Stimulated activated CD4-positive, alpha-beta T cell treated with anti-CD3 and anti-CD28 coated beads, Interleukin-1b, Interleukin-23, amount 100 ng/mL, for 48 hours (primary cell): ENCODE measurements at places on chromosomes 2 and 18.

DNA sequence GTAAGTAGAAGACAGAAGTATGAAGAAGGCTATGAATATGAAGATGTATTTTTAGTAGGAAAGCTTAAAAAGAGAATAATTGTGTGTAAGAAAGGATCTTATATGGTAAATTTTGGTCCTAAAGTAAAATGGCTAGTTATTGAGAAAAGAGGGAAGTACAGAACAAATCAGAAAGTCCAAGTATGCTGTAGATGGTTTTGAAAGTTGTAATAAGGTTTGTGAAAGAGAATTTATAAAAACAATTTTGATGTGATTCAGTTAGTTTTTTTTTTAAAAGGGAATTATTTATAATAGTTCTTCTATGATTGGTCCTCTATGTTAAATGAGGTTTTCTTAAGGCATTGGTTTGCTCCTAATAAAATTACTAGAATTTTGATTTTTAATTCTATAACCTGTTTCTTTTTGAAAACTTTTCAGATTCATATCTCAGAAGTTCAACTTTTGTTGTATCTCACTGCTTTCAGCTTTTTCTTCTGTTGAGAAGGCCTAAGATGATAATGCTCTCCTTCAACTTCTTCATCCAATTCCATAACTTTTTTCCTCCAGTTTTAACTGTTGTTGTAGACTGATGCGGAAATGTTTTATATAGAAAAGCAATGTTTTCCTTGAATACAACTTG lies 322.7 kb downstream of the NOL4 start:
- no peak for DNase-seq

GRCh38 chr2:156322051-156322685 lies 10.4 kb downstream of the NR4A2 start:
- DNase-seq = no peak

DNA sequence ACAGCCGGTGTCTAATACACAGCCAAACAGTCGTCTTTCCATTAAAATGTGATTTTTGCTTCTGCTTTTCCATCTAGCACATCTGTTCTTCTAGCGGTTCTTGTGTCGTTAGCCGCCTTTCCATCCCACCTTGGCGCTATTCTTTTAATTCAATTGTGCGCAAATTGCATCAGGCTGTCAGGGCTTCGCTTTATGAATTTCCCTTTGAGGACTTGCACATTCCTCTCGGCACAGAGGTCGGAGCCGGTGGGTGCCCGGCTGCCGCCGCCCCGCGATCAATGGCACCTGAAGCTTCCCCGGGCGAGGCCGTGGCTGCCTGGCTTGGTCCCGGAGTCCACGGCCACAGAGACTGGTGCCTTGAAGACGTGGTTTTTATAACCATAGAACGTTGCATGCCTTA lies 33.9 kb upstream of the TSPYL6 start:
- no peak for DNase-seq

GRCh38 chr2:206799083-206799482 lies 33.7 kb downstream of the FASTKD2 start:
- DNase-seq = peak; percentile 20

DNA sequence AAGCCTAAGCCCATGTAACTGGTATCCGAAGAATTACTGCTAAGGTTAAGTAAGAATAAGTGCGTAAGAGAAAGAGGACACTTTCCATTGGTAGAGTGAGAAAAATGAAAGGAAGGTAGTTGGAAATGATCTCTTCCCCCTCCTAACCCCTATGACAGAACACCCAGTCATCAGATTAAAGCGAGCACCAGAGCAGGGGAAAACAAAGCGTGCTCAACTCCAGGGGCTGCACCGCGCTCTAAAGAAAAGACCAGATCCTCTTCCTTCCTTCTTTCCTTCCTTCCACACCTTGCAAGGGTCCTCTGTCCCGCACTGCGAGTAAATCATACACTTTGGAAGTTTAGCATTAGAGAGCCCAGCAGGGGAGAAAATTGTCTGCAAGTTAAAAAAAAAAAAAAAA lies 971 bp upstream of the CDH7 start:
- no peak for DNase-seq

- DNase-seq = no peak
Observed at GRCh38 chr2:137167651-137168050, 402.3 kb downstream of the THSD7B start.

DNA sequence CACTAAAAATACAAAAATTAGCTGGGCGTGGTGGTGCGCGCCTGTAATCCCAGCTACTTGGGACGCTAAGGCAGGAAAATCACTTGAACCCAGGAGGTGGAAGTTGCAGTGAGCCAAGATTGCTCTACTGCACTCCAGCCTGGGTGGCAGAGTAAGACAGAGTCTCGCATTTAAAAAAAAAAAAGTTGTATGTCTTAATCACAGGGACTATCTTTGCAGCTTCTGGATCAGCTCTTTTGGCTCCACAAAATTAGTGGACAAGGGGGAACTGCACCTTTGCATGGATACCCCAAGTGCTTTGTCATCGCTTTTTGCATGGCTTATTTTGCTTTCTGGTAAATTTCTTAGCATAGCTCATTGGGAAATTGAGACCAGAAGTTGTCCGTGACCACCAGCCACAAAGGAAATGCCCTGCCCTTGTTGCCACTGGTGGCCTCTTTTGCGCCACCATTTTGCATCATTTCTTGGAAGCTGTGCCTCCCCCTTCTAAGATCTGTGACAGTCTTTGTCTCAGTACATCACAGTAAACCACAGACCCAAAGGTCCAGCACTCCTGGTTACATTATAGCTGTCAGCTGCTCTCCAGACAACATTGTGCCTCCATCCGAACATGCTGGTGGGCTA lies 43.9 kb upstream of the PCBP1 start:
- peak; percentile 6 for DNase-seq

GRCh38 chr2:181857483-181857882 lies 34.0 kb upstream of the ITPRID2 start:
- no peak for DNase-seq

DNA sequence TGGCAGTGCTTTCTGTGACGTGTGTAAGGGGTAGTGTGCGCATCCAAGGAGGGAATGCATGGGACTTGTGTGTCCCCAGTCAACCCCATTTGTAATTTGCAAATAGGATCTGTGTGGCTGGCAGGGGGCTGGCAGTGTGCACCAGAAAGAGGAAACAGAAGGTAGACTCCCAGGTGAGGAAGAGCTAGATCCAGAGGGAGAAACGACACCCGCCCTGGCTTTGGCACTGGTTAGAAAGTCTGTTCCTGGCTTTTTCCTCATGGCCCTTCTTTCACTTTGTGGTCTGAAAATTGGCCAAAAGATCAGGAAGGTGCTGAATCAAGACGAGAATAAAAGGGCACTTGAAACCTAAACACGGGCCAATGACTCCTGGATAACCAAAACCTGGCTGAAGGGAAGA lies 33.3 kb downstream of the PRKCE start:
- DNase-seq = no peak

DNA sequence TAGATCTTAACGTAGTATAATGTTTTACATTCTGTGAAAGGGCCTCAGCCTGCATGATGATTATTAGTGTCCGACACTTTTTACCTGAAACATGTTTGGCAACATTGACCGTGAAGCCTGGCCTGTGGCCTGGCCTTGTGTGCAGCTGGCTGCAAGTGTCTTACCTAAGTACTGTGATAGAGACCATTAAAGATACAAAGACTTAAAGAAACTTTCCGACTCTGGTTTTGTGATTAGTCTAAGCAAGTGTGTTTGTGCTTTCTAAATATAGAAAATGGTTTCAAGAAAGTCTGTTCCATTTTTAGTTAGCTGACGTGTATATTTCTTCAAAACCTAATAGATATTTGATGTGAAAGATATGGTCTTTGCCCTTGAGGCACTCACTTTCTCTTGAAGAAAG lies 601.8 kb downstream of the LRP1B start:
- DNase-seq = no peak

DNA sequence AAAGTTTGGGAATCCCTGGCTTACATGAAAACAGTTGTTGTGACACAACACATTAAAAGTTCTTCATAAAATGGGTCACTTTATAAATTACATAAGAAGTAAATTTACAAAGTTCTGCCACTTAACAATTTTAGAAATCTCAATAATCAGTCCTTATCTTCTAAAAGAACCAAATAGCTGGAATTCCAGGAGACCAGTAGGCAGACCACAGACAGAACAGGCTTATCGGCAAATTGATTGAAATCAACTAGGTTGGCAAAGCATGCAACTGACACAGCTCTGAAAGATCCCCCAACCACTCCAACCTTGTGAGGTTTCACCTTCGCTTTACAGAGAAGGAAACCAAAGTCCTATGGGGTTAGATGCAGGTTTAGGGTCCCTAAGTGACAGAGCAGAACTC lies 103.0 kb downstream of the DNER start:
- no peak for DNase-seq

DNA sequence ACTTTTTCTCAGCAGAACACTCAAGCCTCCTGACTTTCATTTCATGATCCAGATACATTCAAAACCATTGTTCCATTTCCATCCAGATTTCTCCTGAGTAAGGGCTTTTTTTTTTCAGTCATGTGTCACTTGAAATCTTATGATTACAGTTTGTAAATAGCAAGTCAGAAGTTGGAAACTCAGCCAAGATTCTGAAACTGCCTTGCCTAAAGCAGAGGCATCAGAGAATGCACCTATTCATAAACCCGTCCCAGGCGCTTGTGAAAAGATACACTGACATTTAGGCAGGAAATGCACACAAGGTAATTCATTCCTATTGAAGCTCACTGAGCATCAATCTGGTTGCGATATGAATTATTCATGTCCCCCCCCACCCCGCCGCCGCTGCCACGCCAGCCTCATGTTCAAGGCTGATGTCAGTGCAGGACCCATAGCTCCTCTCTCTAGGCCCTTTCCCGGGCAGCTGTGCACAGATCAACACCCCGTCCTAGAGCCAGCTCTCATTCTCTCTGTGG lies 30.4 kb upstream of the MGAT4A start:
- peak; percentile 79 for DNase-seq

GRCh38 chr2:157903626-157904025 lies 27.5 kb upstream of the ACVR1 start:
- DNase-seq = no peak

GRCh38 chr2:37748541-37748940 lies 77.1 kb upstream of the CDC42EP3 start:
- no peak for DNase-seq

GRCh38 chr2:46674488-46674887 lies 195.1 kb downstream of the TMEM247 start:
- no peak for DNase-seq

DNA sequence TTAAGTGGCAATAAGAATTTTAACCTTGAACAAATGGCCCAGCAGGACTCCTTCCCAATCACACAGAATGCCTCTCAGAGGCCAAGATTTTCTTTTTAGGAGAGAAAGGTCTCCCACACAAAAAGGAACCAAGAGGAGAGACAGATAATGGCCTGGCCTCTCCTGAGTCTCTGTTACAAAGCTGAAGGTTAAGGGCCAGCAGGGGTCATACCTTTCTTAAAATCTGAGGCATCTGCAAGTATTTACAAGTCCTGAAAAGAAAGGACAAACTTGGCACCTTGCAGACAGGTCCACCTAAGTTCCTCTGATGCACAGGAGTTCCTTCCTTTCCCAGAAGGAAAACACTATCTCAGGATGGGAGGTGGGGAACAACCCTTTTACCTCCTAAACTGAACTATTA lies 142.3 kb downstream of the TMEM163 start:
- no peak for DNase-seq

- no peak for DNase-seq
Observed at GRCh38 chr18:34709750-34710441, at the start of gene DTNA. DTNA (plus strand) TSS chr18:34710298; CDS start chr18:34755977, 45,679 bp downstream.
